ENCODE measurements at places on chromosomes 7 and 10.

- DNase-seq = no peak
These were observed 35.7 kb upstream of the EEPD1 start for GRCh38 chr7:36117203-36117840.

DNA sequence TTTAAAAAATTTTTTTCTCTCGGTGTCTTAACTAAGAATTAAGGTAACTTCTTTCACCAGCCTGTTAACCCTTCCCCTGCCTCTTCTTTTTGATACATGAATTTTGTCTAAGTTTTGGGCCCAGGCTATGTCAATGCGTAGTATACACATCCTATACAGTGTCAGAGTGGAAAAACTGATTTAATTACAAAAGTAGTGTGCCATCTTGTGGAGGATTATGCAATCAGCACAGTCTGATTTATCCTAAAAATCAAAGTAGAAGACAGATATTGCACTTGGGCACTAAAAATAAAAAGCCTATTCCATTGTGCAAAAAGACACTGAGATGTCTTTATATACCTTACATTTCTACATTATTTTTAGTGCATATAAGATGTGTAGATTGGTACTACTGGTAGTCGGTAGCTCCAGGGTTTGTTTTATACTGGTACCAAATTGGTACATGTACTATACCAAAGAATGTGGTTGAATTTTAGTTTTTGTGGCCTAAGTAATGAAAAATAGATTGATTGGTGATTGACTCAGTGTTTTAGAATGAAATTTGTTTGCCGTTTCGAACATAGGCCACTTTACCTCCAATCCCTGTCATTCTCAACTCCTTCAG, 96.6 kb downstream of the MKLN1 start:
- DNase-seq = no peak

GRCh38 chr10:78464856-78465267, 431.2 kb downstream of the RPS24 start:
- no peak for DNase-seq

GRCh38 chr7:75038508-75038907, 35.1 kb downstream of the RCC1L start:
- DNase-seq = no peak
